ENCODE measurements at places on chromosomes 3 and 15.

DNA sequence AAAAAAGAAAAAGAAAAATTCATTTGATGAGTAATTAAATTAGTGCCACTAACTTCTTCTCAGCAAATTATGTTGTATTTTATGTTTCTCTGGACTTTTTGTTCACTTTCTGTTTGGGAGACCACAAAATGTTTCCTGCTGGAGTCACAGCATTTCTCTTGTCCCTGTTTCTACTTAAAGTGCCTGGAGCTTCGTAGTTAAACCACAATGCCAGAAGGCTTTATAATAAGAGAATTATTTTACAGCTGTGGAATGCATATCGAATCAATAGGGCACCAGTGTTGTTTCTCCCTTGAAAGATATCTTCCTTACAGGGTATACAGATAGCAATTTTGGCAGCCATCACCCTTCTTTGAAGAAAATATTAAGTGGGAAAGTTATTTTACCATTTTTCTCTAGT lies 3.2 kb downstream of the DTWD1 start:
- H3K27me3 ChIP-seq = no peaks in the 10 kb centered on the region
- peaks cover 26% of the 10 kb centered on the region for H3K36me3 ChIP-seq
- no peak overlapping the region for H3K4me3 ChIP-seq
- peak overlapping the region; percentile 73 for H3K27ac ChIP-seq
- H3K4me1 ChIP-seq = peaks cover 12% of the 10 kb centered on the region
- DNase-seq = peak; percentile 10

DNA sequence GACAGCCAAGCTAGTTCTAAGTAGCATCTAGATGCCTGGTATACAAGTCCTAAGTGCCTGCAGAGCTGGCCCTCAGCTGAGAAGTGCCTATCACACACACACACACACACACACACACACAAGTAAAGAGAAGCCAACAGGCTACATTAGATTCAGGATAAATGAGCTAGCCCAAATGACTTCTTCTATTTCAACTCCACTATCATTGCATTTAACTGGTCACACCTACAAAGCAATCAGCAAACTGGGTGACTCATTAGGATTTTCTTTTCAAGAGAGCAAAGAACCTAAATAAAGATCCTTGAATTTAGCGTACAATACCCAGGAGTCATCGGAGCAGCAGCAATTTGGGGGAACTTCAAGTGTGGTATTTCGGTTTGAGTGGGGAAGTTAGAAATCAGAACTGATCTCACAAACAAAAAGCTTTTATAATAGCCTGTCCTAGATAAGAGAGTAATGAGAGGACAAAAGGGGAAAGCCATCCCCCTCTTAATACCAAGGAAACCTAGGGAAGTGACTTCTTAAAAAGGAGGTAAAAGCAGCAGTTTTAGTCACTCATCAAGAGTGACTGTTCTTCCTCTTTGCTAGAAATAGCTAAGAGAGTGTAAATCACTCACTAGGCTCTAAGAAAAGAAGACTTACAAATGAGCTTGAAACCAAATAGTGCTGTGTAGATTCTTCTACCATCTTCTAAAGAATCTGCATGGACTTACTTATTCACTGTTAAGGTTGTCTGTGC lies 112.7 kb downstream of the TNIK start:
- no peak for DNase-seq
- no peaks in the 10 kb centered on the region for H3K27me3 ChIP-seq
- peak overlapping the region; percentile 43 for H3K27ac ChIP-seq
- H3K36me3 ChIP-seq = peaks cover 22% of the 10 kb centered on the region
- no peak overlapping the region for H3K4me3 ChIP-seq
- H3K4me1 ChIP-seq = peaks cover 64% of the 10 kb centered on the region

- H3K27ac ChIP-seq = no peak overlapping the region
- H3K4me3 ChIP-seq = no peak overlapping the region
- no peaks in the 10 kb centered on the region for H3K27me3 ChIP-seq
- H3K4me1 ChIP-seq = no peaks in the 10 kb centered on the region
Measured at GRCh38 chr3:197486861-197487260, 68.9 kb downstream of the BDH1 start.

DNA sequence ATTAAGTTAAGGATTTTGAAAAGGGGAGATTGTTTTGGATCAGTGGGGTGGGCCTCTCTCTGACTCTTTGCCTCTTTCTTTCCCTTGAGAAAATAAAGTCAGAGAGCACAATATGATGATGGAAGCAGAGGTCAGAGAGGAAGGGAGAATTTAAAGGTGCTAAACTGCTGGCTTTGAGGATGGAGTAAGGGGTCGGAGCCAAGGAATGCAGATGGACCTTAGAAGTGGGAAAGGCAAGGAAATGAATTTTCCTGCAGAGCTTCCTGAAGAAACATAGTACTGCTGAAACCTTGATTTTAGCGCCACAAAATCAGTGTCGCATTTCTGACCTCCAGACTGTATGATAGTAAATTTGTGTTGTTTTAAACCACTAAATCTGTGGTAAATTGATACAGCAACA lies 317.4 kb downstream of the NAALADL2 start:
- no peak overlapping the region for H3K27ac ChIP-seq
- H3K4me1 ChIP-seq = no peaks in the 10 kb centered on the region
- H3K36me3 ChIP-seq = no peaks in the 10 kb centered on the region
- H3K4me3 ChIP-seq = no peak overlapping the region

DNA sequence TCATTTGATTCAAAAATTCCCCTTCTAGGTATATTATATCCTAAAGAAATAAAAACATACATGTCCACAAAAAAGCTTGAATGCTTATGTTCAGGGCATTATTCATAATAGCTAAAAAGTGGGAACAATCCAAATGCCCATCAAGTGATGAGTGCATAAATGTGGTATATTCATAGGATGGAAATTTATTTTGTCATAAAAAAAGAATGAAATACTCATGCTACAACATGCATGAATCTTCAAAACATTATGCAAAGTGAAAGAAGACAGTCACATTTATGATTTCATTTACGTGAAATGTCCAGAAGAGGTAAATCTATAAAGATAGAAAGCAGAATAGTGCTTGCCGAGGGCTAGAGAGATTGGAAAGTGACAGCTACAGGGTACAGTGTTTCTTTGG lies 83.6 kb upstream of the SLC25A36 start:
- DNase-seq = no peak
- no peaks in the 10 kb centered on the region for H3K36me3 ChIP-seq
- no peak overlapping the region for H3K4me3 ChIP-seq
- no peaks in the 10 kb centered on the region for H3K4me1 ChIP-seq

DNA sequence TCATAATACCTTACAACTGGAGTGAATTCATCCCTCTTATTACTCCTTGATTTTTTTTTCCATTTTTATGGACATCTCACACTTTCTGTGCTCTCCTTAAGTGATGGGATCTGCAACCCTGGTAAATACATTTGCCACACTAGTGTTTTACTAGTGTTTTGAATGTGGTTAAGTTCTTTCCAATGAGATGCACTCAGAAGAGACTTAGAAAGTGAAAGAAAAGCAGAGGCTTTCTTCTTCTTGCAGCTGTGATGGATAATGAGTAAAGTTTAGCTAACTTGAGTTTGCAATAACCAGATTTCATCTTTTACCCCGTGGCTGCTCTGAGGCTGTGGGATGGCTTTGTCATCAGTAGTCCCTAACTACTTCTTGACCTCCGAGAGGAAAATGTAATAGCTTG lies 1248.4 kb downstream of the NSUN3 start:
- no peak overlapping the region for H3K4me3 ChIP-seq
- H3K27me3 ChIP-seq = no peaks in the 10 kb centered on the region
- no peaks in the 10 kb centered on the region for H3K4me1 ChIP-seq
- no peak overlapping the region for H3K27ac ChIP-seq
- no peak for DNase-seq

- no peaks in the 10 kb centered on the region for H3K36me3 ChIP-seq
- H3K27me3 ChIP-seq = peaks cover 67% of the 10 kb centered on the region
Measured at GRCh38 chr15:98541519-98541918, 106.8 kb upstream of the IGF1R start.

- DNase-seq = peak; percentile 4
- peak overlapping the region; percentile 94 for H3K4me3 ChIP-seq
- H3K36me3 ChIP-seq = no peaks in the 10 kb centered on the region
- no peaks in the 10 kb centered on the region for H3K27me3 ChIP-seq
- H3K4me1 ChIP-seq = peaks cover 7% of the 10 kb centered on the region
- H3K27ac ChIP-seq = peak overlapping the region; percentile 80
Measured at GRCh38 chr15:80694611-80695098, 455 bp upstream of the ABHD17C start.

GRCh38 chr3:84600703-84601225 lies 358.0 kb upstream of the CADM2 start:
- DNase-seq = no peak
- no peak overlapping the region for H3K4me3 ChIP-seq
- no peaks in the 10 kb centered on the region for H3K4me1 ChIP-seq
- no peaks in the 10 kb centered on the region for H3K27me3 ChIP-seq
- H3K27ac ChIP-seq = no peak overlapping the region
- H3K36me3 ChIP-seq = no peaks in the 10 kb centered on the region

GRCh38 chr3:5138214-5138981 lies 16.3 kb downstream of the ARL8B start:
- H3K36me3 ChIP-seq = peaks cover 16% of the 10 kb centered on the region
- no peaks in the 10 kb centered on the region for H3K27me3 ChIP-seq
- no peak overlapping the region for H3K4me3 ChIP-seq

DNA sequence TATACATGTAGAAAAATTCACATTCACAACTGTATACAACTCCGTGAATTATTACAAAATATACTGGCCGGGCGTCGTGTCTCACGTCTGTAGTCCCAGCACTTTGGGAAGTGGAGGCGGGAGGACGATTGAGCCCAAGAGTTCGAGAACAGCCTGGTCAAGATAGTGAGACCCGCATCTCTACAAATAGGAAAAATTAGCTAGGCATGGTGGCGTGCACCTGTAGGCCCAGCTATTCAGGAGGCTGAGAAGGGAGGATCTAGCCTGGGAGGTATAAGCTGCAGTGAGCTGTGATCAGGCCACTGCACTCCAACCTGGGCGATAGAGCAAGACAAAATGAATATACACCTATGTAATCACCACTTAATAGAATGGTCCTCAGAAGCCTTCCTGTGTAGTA lies 1.3 kb downstream of the RAD51 start:
- H3K4me1 ChIP-seq = peaks cover 30% of the 10 kb centered on the region
- H3K36me3 ChIP-seq = peaks cover 7% of the 10 kb centered on the region
- DNase-seq = no peak
- H3K27me3 ChIP-seq = no peaks in the 10 kb centered on the region
- no peak overlapping the region for H3K27ac ChIP-seq

GRCh38 chr3:7520059-7520458 lies 659.1 kb downstream of the GRM7 start:
- H3K27me3 ChIP-seq = no peaks in the 10 kb centered on the region
- no peak for DNase-seq
- no peaks in the 10 kb centered on the region for H3K36me3 ChIP-seq
- H3K4me3 ChIP-seq = no peak overlapping the region
- H3K4me1 ChIP-seq = no peaks in the 10 kb centered on the region
- no peak overlapping the region for H3K27ac ChIP-seq

DNA sequence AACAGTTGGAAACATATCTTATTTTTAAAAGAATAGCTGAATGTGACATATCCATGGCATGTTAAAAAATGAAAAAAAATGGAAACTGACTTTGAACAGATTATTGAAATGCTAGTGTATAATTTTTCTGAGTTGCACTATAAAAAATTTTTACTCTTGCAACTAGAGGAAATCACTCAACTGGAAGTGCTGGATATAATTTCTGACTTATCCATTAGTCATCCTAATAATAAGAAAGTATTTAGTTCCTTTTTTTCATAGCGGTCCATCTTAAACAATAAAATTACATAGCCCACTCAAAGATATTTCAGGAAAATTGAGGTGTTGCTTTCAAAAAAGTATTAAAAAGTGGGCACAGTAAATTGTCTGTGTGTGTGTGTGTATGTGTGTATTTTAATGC lies 80.7 kb downstream of the MBNL1 start:
- no peak overlapping the region for H3K4me3 ChIP-seq
- H3K27ac ChIP-seq = no peak overlapping the region
- H3K36me3 ChIP-seq = peaks cover 7% of the 10 kb centered on the region
- H3K27me3 ChIP-seq = no peaks in the 10 kb centered on the region
- H3K4me1 ChIP-seq = peaks cover 44% of the 10 kb centered on the region

GRCh38 chr3:86788371-86788770 lies 202.6 kb downstream of the VGLL3 start:
- no peak overlapping the region for H3K4me3 ChIP-seq
- no peaks in the 10 kb centered on the region for H3K36me3 ChIP-seq
- H3K27ac ChIP-seq = no peak overlapping the region
- no peaks in the 10 kb centered on the region for H3K27me3 ChIP-seq

GRCh38 chr15:93614386-93615104 lies 525.5 kb upstream of the RGMA start:
- no peak overlapping the region for H3K27ac ChIP-seq
- no peak for DNase-seq
- peaks cover 1% of the 10 kb centered on the region for H3K27me3 ChIP-seq
- H3K36me3 ChIP-seq = no peaks in the 10 kb centered on the region
- no peak overlapping the region for H3K4me3 ChIP-seq

GRCh38 chr15:82048811-82049210 lies 3.0 kb upstream of the MEX3B start:
- H3K36me3 ChIP-seq = no peaks in the 10 kb centered on the region
- peaks cover 7% of the 10 kb centered on the region for H3K27me3 ChIP-seq
- peak overlapping the region; percentile 80 for H3K4me3 ChIP-seq
- H3K4me1 ChIP-seq = peaks cover 24% of the 10 kb centered on the region

DNA sequence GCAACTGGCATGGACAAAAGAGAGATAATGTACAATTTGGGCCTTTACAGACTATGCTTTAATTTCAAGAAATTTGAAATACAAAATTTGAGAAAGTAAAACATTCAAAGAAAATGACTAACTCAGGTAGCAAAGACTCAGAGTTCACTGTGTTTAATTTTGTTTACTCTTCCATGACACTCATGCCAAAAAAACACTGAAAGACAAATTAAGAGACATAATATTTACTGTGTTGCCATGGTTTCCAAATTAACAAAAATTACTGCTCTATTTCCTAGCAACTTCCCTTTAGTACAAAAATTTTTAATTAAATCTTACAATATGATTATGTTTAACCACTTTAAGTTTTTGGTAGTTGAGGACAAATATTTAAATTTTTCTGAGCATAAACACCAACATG lies 29.6 kb downstream of the LRRFIP2 start:
- H3K27ac ChIP-seq = no peak overlapping the region
- peaks cover 41% of the 10 kb centered on the region for H3K36me3 ChIP-seq
- H3K4me1 ChIP-seq = peaks cover 3% of the 10 kb centered on the region
- DNase-seq = no peak
- no peaks in the 10 kb centered on the region for H3K27me3 ChIP-seq

DNA sequence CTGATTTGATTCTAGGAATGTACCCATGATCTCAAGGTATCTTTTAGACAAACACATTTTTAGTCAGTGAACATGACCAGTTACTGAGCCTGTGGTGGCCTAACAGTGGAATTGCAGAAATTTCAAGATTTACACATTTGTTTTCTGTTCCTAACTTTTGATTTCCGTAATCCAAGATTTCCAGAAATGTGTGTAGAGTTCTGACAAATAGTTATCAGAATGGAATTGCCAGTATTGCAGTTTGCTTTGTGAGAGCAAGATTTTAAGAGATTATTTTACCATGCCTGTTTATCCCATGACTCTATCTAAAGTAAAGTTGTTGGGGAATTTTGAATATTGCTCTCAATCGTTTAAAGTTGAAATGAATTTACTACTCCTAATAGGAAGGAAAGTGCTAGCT lies 11.7 kb upstream of the UTS2B start:
- H3K4me3 ChIP-seq = no peak overlapping the region
- no peak overlapping the region for H3K27ac ChIP-seq
- H3K36me3 ChIP-seq = no peaks in the 10 kb centered on the region

GRCh38 chr3:26574766-26575165 lies 47.8 kb upstream of the LRRC3B start:
- H3K27me3 ChIP-seq = no peaks in the 10 kb centered on the region
- H3K4me1 ChIP-seq = no peaks in the 10 kb centered on the region
- no peak for DNase-seq
- H3K27ac ChIP-seq = no peak overlapping the region

GRCh38 chr15:73598530-73599160 lies 34.5 kb downstream of the NPTN start:
- no peak for DNase-seq
- H3K36me3 ChIP-seq = peaks cover 8% of the 10 kb centered on the region
- no peak overlapping the region for H3K4me3 ChIP-seq
- H3K4me1 ChIP-seq = peaks cover 52% of the 10 kb centered on the region
- no peak overlapping the region for H3K27ac ChIP-seq

Data from naive thymus-derived CD8-positive, alpha-beta T cell (primary cell).